ENCODE measurements at places on chromosomes 12 and 14. TPM values are rescaled to one million over a fixed set of nuclear protein-coding genes. Genes with fewer than 3 reads are reported as not detected.

DNA sequence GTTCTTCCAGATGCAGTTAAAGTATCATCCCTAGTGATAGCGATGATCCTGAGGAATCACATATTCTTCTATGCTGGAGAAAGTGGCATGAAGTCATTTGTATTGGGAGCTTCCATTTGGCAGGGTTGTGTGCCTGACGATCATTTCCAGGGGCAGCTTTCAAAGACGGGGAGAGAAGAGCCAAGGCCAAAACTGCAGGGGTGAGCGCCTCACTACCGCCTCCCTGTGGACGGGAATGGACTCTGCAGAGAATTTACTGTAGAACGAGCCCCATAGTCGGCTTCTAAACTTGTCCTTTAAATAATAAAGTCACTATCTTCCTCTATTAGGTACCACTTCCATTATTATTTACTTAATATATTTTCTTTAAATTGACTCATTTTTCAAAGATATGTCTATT, 555.9 kb upstream of the TMEM132C start:
- no peak for DNase-seq

Gene LUM
- total RNA-seq = 0.69 TPM

GRCh38 chr12:75848961-75849360, 182.6 kb downstream of the PHLDA1 start:
- DNase-seq = no peak

Gene B4GALNT3
- 18.2 TPM for total RNA-seq

DNA sequence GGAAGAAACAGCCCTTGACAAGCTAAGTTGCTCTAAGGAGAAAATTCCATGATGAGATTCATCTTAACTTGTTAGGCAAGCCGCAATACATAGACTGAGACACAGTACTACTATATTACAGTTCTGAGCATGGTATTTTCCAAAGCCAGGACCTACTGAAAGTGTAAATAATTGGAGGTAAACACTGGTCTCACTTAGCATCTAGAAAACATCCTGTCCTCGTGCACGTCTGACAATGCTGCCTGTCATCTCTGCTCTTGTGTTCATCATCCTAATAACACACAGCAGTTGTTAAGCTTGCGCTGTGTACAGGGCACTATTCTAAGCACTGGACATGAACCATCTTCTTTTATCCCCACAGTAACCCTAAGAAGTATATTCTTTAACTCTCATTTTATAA, 64.2 kb downstream of the GNG2 start:
- DNase-seq = no peak

- no peak for DNase-seq
Measured at GRCh38 chr14:77024171-77024691, 4.3 kb downstream of the IRF2BPL start.

DNA sequence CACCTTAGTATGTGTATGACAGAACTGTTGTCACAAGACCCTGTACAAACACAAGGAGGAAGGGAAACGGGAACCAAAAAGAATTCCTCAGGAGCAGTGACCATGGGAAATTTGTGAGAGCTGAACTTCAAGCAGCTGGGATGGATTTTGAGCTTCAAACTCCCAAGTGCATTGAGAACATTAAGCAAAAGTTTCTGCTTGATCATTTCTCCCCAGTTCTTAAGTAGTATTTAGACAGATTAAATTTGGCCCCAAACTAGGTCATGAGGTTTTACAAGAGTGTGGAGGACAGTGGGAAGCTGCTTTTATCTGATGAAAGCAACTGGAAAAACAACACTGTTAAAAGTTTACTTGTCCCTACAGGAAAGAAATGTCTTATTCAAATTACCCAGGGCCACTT, 206.0 kb upstream of the DCN start:
- DNase-seq = no peak

DNA sequence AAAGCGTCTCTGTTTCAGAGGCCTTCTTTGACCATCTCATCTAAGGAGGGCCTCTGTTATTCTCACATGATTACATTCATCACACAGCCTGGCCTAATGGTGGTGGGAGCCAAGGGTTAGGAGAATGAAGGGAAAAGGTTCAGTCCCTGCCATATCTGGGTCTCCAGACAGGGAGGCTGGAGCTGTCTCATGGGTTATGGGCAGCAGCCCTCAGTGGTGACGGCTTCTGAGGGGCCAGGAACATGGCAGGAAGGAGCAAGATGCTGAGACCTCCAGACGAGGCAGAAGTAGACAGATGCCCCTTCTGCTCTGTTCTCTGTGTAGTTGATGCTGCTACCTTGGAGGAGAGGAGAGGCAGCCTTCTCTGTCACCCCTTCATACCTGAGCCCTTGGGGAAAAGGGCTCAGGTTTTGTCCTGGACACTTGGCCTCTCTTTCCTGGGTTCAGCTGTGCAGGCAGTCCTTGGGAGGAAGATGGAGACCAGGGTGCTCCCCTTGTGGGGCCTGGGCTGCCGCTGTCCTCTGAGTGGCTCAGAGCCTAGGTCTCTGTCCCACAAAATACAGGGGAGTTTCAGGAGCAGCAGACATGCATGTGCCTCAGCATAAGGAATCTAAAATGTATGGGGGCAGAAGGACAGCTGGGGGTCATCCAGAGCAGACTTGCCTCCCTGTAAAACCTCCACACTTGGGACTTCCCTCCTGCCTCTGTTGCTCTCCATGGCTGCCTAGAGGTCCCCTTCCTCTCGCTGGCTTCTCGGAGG, 3.6 kb downstream of the IFI27L2 start:
- DNase-seq = no peak

Gene DCAF4
- 19.3 TPM for total RNA-seq

DNA sequence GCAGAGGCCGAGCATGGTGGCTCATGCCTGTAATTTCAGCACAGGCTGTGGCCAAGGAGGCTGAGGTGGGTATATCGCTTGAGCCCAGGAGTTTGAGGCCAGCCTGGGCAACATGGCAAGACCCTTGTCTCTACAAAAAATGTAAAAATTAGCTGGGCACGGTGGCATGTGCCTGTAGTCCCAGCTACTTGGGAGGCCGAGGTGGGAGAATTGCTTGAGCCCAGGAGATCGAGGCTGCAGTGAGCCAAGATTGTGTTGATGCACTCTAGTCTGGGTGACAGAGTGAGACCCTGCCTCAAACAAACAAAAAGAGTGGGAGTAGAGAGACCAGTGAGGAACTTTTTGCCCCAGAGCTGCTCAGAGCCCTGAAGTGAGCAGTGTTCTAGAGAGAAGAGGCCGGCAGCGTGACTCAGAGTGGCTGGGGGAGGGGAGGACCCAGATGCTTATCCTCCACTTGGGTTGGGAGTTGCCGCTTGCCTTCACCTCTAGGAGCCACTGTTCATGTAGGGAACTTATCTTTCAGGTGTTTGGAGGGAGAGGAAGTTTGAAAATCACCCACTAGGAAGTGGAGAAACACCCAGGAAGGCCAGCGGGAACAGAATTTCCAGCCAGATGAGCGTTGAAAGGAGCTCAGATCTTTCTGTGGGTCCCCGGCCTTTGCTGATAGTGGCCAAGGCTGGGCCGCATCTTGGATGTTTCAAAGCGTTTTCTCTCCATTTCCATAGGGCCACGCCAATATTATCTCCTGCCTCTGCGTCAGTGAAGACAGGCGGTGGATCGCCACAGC, 15.3 kb downstream of the CFAP251 start:
- no peak for DNase-seq

GRCh38 chr14:78519863-78520262, 349.7 kb downstream of the NRXN3 start:
- no peak for DNase-seq

DNA sequence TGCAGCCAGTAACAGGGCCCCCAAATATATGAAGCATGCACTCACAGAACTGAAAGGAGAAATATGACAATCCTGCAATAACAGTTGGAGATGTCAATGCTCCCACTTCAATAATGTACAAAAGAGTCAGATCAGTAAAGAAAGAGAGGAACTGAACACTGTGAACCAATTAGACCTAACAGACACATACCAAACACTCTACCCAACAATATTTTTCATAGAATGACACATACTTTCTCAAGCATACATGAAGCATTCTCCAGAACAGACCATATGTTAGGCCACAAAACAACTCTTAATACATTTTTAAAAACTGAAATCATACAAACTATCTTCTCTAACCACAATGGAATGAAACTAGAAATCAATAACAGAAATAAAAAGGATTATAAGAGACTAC, 80.2 kb downstream of the ELK3 start:
- no peak for DNase-seq

DNA sequence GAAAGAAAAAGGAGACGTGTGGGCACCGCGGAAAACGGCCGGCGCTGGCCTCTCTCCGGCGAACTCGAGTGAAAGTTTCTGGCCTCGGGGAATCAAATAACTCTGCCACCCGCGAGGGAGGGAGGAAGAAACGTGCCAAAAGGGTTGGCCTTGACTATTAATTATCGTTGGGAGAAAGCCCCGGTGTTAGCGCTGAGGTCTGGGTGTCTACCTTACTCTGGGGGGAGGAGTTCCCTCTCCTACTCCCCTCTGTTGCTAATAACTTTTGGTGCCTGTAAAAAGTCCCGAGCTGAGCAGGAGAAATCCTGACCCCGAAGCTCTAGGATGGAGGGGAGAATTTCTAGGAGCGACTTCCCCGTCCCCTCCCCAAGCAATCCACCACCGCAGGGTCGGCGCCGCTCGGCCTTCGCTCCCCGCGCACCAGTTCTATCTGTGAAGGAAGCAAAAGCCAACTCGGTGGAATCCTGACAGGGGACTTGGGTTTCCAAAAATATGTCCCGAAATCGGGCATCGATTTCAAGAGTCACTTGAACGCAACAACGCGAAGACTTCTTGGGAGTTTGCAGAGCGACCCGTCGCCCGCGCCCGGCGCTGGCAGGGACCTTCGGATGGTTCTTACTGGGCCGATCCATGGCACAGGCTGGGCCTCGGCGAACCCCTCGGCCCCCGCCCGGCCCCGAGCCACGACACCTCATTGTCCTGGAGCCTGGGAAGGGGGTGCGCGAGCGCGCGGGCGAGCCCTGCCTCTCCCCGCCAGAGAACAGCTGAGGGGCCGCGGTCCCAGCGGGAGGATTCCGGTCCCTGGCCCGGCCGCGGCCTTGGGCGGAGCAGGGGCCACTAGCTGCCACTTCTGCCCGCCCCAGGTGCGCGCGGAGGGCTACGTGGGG, 1.7 kb downstream of the OTX2 start:
- DNase-seq = no peak

GRCh38 chr12:39627914-39628313, 8.3 kb upstream of the ABCD2 start:
- DNase-seq = no peak

Gene GLIPR1
- 0.39 TPM for total RNA-seq

GRCh38 chr12:50232771-50233209, 50.5 kb downstream of the LIMA1 start:
- DNase-seq = no peak

Gene CRY1
- 16.3 TPM for total RNA-seq

- DNase-seq = peak; percentile 99
Measured at GRCh38 chr12:75635606-75636444, 124.4 kb upstream of the KRR1 start.

Gene RFLNA
- not detected for total RNA-seq

DNA sequence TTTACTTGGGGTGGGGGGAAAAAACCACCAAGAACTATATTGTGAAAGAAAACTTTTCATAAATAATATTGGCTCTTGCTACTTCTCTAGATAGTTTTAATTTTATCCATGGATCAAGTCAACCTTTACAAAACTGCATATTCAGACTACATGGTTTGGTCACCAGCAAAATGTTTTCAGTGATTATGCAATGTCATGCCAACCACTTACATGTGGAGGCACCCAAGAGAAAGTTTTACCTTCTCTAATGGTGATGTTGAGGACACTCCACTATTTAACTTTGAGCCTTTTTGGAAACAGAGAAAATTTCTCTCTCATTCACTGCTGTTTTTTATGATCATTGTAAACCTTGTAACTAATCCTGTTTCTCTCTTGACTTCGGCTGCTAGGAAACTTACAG, 21.6 kb downstream of the PLCZ1 start:
- DNase-seq = no peak

DNA sequence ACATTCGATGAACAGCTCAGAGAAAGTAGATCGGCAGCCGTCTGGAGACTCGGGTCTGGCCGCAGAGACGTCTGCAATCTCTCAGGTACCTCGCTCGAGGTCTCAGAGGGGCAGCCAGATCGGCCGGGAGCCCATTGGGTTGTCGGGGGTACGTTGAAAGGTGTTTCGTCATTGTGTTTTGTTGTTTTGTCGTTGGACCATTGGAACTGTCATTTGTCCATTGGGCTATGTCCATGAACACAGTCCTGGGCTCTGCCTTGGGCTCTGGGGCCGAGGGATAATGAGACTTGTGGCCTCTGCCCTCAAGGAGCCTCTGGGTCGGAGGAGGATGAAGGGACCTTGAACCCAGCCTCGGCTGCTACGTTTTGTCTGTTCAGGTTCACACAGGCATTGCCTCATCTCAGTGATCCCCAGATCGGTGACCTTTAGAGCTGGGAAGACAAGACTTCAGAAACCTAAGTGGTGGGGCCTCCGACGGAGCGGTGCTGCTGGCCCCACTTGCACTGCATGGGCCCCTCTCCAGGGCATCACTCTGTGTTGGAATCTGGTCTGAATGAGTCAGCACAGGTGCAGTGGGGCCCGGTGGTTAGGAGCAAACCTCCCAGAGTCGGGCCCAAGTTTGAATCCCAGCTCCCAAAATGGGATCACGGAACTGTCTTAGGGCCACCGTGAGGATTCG, 23.6 kb upstream of the MLXIP start:
- no peak for DNase-seq

Gene SYNDIG1L
- not detected for total RNA-seq

Gene STAT6
- 78.5 TPM for total RNA-seq

GRCh38 chr14:23512156-23512555, 39.4 kb downstream of the ZFHX2 start:
- no peak for DNase-seq

GRCh38 chr14:36807727-36808126, 146.1 kb downstream of the PAX9 start:
- no peak for DNase-seq

Gene ENDOU
- total RNA-seq = not detected

DNA sequence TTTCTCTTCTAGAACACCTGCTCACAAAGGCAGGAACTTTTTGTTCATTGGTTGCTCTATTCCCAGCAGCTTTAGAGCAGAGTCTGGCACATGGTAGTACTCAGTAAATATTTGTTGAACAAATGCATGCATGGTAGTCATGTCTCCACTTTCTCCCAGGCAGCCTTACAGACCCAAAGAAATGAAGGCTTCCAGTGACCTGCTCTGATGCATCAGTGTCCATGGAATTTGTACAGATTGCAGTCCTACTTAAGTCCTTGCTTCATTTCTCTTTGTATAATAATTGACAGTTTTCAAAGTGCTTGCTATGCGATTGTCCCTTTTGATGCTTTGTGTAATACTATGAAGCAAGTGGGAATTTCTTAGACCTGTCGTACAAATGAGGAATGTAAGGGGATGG, 119.6 kb downstream of the DERA start:
- DNase-seq = no peak

Measured in HCT116 (cell line).